ENCODE measurements at places on chromosomes 7 and 10.

GRCh38 chr10:118495499-118495898, 99.9 kb downstream of the PRLHR start:
- DNase-seq = peak; percentile 50

DNA sequence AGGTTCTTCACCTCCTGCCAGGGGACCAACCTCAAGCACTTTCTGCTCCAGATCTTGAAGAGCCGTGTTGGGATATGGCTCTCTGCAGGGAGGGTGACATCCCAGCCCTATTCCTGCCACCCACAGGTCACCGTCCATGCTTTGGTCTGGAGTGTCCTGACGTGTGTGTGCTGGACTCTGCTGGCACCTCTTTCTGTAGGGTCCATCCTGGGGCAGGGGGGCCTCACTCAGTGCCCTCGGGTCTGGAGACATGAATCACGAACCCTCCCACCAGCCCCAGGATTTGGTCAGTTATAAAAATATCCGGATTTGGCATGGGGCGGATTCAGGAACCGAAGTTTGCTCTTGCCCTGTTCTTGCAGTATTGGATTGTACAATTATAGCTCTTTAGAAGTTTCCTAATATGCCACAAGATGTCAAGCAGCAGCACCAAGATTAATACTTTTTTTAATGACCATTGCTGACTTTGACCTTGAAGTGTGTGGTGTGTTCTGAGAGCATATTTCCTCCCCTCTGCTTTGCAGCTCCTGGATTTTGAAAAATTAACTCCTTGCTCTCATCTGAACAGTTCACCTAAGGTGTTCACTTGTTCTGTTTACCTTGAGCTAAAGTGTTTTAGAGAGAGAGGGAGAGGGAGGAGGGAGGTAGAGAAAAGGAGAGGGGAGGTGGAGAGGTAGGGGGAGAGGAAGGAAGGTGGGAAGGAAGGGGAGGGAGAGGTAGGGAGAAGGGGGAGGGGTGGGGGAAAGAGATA, 95.4 kb upstream of the SHH start:
- DNase-seq = no peak

- DNase-seq = peak; percentile 13
Observed at GRCh38 chr10:31017534-31018355, 13.9 kb downstream of the ZNF438 start.

GRCh38 chr7:138665249-138665648, 35.9 kb downstream of the SVOPL start:
- no peak for DNase-seq

DNA sequence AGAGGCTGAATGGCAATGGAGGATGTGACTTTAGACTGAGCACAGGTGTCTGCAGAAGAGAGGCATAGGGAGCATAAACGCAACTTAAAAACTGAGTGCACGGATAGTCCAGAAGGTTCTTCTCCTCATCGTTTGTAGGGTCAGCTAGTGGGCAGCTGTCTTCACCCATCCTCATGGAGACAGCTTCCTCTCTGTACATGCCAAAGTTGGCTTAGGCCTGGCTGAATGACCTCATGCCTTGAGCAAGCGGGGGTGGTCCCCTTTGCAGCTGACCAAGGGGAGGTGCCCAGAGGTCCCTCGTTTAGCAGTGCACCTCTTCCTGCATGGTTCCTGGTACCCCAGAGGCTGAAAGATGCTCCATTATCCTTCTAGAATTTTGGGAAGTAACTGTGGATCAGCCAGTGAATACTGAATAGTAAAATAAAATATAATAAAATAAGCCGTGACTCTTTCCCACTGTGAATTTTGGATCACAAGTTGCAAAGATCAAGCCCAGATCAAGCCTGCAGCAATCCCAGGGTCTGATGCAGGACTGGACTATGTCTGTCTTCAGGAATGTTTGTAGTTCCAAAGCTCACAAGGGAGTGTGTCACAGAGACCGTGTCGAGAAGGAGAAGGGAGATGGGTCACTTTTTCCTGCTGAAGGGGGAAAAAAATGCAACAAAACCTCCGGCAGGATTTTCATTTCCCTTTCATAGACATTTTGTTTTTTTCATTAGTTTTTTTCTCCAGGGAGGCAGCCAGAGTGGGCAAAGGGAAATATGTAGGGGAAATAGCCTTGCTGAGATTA, 295.3 kb upstream of the MKI67 start:
- DNase-seq = no peak

DNA sequence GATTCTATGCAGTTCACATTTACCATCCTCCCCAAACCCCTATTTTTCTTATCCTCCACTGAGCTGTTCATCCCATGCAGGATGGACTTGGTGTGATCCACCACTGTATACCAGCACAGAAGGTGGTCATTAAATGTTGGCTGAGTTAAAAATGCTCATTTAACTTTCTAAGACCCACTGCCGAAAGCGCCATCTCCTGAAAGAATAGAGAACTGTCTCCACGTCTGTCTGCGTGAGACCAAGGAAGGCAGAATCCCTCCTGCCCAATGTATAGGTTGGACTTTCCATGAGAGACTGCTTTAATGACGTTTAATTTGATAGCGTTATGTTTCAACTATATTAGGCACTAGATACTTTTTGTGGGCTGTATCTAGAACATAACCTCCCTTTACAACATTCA, 124.3 kb downstream of the GPAM start:
- no peak for DNase-seq

DNA sequence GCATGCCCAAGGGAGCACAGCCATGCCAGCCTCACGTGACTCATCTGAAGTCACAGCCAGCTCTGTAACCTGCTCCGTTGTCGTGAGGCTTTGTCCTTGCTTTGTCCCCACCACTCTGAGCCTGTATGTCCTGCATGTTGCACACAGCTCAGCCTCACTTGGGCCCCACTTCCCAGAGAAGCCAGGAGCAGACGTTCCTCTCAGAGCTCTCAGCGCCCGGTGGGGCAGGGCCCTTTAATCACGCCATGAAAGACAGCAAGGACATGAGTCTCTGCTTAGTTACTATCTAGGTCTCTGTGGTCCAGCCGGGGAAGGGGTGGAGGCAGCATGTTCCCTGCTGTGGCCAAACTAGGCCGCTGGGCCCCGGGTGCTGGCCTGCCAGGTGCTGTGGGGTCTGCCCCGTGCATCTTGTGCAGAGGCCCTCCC, 127.4 kb upstream of the FAM20C start:
- DNase-seq = no peak

GRCh38 chr7:141486959-141487358, 64.3 kb upstream of the AGK start:
- DNase-seq = no peak

Data from fibroblast of skin of right biceps (primary cell).